ENCODE measurements at places on chromosomes 1 and 21.

GRCh38 chr21:46065914-46066551 lies 31.9 kb upstream of the COL6A2 start:
- no peak for DNase-seq

DNA sequence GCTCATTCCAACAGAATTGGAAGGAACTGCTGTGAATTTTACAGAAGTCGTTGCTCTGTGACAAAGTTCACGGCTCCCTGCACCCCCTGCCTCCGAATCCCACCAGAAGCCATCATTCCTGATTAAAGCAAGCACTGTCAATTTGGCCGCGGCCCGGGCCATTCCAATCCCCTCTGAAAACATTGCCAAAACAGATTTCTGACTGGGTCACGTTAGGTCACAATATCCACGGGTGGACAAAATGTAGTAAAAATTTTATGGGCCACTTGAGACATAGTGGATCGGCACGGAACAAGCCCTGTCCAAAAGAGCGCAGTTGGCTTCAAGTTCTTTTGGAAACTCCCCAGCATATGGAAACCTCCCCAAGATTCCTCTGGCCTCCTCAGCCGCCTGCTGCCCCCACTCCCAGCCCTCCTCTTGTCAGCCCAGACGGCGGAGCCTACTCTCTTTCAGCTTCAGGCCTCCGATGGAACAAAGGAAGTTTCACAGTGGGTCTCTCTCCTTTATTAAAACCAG lies 67.2 kb upstream of the IFNAR2 start:
- no peak for DNase-seq

DNA sequence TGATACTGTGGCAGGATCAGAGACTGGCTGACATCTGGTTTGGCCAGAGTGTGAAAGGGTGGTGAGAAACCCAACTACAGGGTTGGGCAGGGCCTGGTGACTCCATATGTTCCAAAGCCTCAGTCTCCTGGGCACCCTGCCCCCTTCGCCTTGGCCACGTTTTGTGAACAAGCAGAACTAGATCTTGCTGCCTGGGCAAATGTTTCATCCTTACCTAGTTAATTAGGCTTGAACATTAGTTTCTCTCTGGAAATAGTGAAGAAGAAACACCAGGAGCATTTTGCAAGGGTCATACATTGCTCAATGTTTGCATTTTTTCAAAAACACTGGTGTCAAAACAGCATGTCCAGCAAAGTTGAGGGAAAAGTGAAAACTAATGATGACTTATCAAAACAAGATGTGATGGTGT lies 60.5 kb downstream of the MAP3K7CL start:
- DNase-seq: no peak

GRCh38 chr1:67558449-67559193 lies 126.4 kb upstream of the GADD45A start:
- no peak for DNase-seq

- DNase-seq: no peak
Measured at GRCh38 chr21:41691205-41692184, 75.4 kb downstream of the RIPK4 start.

- DNase-seq: no peak
Measured at GRCh38 chr1:230348386-230349019, 77.6 kb downstream of the PGBD5 start.

- DNase-seq: no peak
Measured at GRCh38 chr1:185972096-185972850, 238.1 kb downstream of the HMCN1 start.

- DNase-seq: no peak
Measured at GRCh38 chr1:59936358-59936821, 9.8 kb upstream of the CYP2J2 start.

- DNase-seq: no peak
Measured at GRCh38 chr1:152960452-152961044, 9.9 kb upstream of the SPRR4 start.

DNA sequence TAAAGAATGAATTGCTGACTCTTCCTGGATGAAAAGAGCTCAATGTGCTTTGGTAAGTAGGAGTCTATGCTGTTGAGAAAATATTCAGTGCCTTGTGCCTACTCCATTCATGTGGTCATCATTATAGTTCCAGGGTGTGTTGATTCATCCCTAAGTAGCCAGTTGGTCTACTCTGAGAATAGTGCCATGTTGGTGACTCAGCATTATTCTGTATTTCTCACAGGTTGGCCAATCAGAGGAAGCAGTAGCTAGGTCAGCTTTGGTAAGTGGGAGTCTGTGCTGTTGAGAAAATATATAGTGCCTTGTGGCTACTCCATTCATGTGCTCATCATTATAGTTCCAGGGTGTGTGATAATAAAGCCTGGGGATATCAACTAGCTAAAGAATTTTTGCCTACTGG lies 397.3 kb downstream of the AGBL4 start:
- DNase-seq: no peak

DNA sequence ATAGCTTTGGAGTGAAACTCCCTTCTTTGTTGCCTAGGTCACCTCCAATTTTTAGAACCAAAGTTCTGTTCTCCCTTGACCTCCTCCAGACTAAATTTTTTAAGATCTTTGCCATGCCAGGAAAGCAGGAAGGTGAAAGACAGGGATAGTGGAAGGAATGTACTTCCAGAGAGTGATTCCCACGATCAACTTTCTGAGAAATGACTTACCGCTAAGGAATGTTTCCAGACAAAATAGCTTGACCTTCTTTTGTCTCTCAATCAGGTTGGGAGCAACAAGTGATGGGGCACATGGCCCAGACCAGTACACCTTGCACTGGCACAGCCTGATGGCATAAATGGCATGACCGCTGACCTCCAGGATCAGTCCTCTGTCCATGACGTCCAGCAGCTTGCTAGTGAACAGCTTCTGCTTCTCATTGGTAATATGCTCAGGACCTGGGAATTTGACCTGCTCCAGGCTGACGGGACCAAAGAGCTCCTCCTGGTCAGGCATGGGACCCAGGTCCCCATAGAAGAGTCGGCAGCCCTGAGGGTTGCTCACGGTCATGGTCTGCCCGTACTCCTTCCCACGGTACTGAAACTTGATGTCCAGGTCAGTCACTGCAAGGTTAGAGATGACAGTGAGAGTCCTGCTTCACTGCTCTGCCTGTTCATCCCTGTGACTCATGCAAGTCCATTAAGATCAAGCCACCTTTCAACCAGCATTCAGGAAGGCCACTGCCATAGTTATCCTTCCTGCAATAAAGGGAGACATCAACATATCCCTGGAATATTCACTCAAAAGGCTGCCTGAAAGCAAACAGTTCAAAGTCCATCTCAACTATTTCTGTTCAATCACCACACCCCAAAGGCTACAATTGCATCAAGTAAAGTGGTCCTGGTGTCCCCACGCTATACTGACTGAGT lies 6.2 kb upstream of the C1orf74 start:
- no peak for DNase-seq

DNA sequence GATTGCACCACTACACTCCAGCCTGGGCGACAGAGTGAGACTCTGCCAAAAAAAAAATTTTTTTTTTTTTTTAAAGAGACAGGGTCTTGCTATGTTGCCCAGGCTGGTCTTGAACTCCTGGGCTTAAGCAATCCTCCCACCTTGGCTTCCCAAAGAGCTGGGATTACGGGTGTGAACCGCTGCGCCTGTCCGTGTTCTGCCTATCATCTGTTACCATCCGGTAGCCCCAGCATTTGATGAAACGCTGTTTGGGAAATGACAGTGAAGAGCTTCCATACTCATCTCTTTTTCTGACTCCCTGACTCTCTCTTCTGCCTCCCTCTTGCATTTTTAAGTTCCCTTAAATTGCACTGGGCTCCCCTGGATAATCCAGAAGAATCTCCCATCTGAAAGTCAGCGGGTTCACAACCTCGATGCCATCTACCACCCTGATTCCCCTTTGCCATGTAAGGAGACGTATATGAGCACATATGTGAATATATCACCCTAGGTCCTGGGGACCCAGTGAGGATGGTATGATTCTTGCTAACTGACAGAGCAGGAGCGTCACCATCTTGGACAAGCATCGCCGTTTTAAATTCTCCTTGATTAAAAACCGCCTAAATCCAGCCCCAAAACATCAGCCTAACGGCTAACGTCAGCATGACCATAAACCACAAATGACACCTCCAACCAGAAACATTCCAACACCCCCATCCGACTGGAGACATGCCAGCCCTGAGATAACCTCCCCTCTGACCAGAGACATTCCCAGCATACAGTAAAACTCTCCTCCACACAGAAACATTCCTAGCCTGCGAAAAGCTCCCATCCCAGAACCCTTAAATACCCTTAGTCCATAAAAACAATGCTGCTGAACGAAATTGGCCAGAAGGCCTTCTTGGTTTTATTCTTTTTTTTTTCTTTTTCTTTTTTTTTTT lies 12.4 kb downstream of the TNFRSF8 start:
- DNase-seq: no peak

DNA sequence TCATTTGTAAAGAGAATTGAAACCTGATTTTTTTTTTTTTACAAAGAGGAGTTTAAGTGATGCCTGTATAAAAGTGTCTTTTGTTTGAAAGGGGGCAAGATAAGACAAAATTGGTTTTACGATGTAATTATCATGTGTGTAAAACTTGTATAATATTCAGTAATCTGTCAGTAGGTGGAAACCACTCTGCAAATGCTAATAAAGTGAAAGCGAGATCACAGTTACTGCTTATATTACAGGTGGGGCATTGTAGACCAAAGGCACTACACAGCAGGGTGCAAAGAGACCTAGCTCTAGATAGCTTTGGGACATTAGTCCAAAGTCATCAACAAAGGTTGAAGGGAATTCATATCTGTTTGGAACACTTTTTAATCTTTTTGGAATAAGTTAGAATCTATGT lies 174.2 kb downstream of the LHX8 start:
- no peak for DNase-seq

GRCh38 chr1:40853113-40853884 lies 8.9 kb downstream of the CITED4 start:
- no peak for DNase-seq

GRCh38 chr1:52707927-52708655 lies 9.9 kb upstream of the COA7 start:
- no peak for DNase-seq

DNA sequence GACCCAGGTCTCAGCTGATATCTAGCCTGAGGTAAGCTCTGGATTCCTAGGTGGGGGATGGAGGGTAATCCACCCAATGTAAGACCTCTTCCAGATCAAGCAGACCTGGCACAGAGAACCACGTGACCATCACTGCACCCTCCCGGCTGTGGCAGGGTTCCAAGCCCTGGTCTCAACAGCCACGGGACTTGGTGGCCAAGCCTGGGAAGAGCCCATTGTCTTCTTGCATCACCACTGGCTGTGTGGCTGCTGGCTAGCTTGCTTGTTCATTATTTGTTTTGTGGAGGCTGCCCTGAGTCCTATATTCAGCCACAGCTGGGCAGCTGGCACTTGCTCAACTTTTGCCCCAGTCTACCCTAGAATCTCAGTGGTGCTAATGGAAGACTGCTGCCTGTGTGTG lies 24.1 kb upstream of the NFASC start:
- DNase-seq: no peak

DNA sequence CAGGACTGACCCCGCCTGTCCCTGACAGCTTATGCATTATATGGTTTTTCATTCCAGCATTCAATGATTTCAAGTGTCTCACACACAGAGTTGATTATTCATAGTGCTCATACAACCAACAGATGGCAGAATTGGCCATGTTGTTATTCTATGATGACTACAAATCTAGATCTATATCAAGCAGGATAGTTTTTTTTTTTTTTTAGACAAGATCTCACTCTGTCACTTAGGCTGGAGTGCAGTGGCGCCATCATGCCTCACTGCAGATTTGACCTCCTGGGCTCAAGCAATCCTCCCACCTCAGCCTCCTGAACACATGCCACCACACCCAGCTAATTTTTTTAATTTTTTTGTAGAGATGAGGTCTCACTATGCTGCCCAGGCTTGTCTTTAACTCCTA lies 40.1 kb upstream of the LRRC8D start:
- DNase-seq: no peak

DNA sequence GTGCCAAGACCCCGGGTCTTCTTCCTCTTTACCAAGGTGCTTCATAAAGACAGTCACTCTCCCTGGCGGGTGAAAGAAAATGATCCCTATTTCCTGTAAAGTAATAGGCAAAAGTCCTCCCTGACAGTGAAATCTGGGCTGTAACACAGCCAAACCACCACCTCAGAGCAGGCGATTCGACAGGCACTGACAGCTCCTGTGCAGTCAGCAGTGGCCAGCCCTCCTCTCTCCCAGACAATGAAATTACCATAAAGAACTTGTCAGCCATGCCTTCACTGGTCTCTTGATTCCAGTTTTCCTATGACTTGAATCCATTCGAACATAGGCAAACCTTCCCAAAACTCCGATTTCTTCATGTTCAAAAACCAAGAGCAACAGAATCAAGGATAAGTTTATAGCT lies 492.2 kb upstream of the DAB1 start:
- no peak for DNase-seq

GRCh38 chr1:86776108-86776507 lies 71.7 kb downstream of the SH3GLB1 start:
- DNase-seq: no peak

GRCh38 chr1:40133839-40134238 lies 27.3 kb upstream of the RLF start:
- DNase-seq: no peak

DNA sequence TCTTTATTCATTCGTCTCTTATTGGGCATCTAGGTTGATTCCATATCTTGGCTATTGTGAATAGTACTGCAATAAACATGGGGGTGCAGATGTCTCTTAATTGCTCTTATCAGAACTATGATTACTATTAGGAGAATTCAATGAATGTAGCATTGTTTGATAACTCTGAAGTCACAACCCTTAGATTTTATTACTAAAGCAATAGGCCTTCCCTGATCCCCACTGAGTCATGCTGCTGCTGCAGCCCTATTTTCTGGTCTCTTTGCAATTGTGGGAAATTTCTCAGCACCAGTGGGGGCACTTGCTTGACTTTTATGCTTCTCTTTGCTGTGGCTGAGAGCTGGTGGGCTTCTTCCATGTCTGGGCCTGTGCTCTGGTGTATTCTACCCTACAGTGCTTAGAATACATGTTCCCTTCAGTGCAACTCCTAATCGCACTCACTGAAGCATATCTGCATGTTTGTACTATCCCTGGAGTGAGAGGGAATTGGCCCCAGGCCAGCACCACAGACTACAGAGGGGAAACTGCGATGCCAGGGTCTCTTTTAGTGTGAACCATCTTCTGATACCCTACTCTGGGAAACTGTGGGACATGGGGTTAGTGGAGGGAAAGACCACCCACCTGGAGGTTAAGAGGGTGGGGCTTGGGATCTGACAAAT lies 52.2 kb upstream of the ROR1 start:
- DNase-seq: no peak

- no peak for DNase-seq
Measured at GRCh38 chr1:3465935-3466321, 11.5 kb downstream of the ARHGEF16 start.

DNA sequence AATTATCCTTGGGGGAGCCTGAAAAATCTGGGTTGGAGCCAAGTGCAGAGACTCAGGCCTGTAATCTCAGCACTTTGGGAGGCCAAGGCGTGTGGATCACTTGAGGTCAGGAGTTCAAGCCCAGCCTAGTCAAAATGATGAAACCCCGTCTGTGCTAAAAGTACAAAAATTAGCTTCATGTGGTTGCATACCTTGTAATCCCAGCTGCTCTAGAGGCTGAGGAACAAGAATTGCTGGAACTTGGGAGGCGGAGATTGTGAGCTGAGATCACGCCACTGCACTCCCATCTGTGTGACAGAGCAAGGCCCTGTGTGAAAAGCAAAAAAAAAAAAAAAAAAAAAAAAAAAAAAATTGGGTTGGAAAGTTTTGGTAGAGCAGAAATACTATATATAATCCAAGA lies 1563.6 kb upstream of the PRMT6 start:
- no peak for DNase-seq
